ENCODE measurements at places on chromosomes 16 and 17.

DNA sequence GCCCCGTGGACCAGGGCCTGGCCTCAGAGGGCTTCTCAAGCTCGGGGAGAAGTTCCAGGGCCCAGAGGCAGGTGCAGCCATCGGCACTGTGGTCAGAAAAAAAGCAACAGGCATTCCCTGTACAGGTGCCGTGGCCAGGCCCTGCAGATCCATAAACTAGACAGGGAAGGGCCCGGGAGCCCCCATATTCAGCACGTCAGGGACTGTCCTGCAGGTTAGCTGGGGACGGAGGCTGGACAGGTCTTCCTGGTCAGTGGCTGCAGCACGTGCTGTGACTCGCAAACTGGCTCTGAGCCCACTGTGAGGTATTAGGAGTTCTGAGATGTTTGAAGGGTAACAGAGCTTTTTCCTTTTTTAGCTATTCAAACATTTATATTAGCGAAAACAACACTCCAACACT lies 15.0 kb upstream of the C16orf95 start:
- DNase-seq, result no peak

DNA sequence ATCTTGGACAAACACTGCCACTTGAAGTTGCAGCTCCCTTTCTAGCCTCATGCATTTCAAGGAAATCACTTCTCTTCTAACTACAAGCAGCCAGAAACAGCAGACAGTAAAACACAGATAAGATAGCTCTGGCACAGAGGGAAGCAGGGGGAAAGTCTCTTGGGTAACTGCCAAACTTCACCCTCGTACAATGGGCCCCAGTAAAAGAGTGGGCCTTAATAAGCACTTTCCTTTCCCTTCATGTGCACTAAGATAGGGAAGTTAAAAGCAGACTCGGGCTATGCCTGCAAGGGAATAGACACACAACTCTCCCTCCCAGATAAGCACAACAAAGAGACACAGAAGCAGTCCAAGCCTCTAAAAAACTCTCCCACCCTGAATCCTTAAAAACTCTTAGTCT lies 4.2 kb upstream of the KRTAP4-5 start:
- no peak for DNase-seq

DNA sequence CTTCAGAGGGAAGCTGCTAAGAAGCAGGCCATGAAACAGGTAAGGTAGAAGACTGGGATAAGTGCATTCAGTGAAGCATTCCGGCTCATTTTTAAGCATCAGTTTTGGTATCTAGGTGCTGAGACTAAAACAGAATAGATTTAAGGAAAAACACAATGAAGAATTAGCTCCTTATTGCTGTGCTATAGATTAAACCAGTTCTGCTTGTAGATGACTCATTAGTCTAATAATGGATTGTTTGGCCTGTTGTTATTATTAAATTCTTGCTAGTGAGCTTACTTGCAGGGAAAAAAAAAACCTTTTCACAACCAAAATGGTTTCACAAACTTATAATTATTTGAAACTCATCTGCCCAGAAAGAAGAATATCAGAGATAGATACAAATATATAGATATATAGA lies 55.9 kb downstream of the NSRP1 start:
- DNase-seq, result no peak

DNA sequence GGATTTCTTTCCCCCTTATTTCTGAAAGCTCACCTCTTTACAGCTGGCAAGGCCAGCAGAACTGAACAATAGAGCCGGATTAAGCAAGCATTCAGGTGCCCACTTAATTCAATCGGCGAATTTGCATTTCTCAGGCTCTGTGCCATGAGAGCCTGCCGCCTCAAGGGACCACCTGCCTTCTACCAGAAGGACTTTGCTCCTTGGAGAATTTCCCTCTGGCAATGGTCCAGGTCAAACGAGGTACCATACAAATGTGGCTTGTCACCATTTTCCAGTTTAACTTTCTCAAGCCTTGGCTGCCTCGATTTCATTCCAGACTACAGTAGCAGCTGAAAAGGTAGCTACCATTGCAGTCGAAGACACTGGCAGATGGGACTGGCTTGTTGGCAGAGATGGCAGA lies 534.0 kb downstream of the MAF start:
- no peak for DNase-seq

DNA sequence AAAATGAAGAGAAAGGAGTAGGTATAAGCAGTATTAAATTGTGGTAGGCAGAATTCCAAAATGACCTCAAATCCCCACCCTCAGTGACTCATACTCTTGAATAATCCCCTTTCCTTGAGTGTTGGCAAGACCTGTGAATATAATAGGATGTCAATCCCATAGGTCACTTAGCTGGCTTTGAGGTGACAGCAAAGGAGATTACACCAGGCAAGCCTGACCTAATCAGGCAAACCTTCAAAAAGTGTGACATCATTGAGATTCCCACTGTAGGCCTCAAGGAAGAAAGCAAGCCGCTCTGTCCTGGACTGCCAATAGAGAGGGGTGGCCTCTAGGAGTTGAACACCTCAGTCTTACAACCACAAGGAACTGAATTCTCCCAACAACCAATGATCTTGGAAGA lies 535.2 kb downstream of the RBFOX1 start:
- no peak for DNase-seq

DNA sequence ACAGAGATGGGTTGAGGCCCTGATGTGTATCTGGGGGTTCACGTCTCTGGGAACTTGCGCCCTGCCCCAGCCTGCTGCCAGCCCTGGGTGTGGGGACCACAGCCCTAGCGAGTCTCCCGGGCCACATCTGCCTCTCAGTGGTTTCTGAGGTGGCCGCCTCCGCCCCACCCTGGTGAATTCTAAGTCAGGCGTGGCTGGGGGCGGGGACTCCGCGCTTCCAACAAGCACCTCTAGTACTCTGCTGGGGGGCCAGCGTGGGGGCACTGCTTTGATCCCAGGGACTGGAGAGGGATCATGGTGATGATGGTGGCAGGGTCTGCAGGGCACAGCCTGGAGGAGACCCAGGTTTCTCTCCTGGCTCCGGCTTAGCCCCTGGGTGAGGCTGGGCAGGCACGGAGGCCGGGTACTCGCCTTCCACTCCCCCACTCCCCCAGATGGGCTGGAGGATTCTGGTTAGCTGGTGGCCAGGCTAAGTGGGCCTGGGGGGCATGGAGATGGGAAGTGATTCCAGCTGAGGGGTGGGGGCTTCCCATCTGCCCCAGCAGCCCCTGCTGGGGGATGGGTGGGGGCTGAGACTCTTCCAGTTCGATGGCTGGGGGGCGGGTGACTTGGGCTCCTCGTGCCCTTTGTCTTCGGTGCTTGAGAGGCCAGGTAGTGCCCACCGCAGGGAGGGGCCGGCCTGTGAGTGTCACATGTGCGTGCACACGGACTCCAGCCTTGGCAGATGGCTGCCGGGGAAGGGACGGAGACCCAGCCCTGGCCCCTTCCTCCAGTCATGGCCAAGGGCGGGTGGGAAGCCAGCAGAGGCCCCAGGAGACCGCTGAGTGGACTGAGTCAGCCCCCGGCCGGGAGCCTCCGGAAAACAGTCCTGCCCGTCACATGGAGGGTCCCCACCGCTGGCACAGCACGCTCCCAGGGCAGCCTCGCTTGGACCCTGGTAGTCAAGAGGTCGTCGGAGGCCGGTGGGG lies 3.9 kb downstream of the GLIS2 start:
- DNase-seq, result peak; percentile 21

- no peak for DNase-seq
Measured at GRCh38 chr17:76223802-76224201, 16.5 kb downstream of the RNF157 start.

DNA sequence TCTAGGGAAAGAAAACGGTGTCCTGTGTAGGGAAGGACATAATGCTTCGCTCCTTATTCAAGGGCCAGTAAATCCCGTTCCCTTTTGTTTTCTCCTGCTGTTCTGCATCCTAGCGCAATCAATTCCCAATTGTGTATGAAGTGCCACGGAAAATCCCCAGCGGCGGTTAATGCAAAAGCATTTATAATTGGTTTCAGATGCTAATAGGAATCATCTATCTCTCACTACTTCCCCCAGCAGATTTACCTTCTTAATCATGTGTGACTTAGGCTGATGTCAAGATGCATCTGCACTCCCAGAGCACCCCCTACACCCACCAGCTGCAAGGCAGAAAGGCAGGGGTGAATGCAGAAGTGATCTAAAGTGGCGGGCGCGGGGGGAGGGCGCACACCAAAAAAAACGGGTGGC lies 32.7 kb upstream of the SSTR2 start:
- no peak for DNase-seq

- DNase-seq, result no peak
Measured at GRCh38 chr16:51045186-51045585, 105.9 kb downstream of the SALL1 start.

GRCh38 chr16:19284207-19284606 lies 1.3 kb upstream of the CLEC19A start:
- no peak for DNase-seq

GRCh38 chr17:7060165-7060891 lies 16.4 kb upstream of the SLC16A11 start:
- no peak for DNase-seq

GRCh38 chr17:64484380-64484779 lies 12.5 kb downstream of the POLG2 start:
- DNase-seq, result no peak

DNA sequence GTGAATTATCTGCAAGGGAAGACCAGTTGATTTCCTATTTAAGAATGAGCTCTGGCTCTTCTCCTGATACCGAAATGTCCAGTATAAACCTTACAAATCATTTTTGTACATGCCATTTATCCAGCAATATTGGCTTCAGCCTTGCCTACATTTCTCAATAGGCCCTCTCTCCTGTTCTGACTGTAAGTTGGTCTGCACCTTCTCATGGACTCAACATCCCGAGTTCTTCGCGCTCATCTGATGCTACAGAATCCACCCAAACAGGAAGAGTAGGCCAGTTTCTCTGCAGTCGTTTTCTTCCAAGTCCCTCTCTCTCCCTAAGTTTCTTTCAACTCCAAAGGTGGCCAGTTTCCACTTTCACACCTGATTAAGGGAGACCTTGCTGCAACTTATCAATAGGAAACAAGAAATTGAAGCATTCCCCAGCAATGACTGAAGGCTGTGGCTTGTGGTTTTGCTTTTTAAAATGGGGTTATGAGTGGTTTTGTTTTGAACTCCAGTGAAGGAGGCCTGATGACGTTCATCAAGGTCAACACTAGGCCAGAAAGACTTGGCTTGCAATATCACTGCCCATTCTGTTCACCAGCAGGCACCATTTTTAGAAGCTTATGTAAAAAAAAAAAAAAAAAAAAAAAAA lies 383.0 kb downstream of the MAF start:
- DNase-seq, result no peak

DNA sequence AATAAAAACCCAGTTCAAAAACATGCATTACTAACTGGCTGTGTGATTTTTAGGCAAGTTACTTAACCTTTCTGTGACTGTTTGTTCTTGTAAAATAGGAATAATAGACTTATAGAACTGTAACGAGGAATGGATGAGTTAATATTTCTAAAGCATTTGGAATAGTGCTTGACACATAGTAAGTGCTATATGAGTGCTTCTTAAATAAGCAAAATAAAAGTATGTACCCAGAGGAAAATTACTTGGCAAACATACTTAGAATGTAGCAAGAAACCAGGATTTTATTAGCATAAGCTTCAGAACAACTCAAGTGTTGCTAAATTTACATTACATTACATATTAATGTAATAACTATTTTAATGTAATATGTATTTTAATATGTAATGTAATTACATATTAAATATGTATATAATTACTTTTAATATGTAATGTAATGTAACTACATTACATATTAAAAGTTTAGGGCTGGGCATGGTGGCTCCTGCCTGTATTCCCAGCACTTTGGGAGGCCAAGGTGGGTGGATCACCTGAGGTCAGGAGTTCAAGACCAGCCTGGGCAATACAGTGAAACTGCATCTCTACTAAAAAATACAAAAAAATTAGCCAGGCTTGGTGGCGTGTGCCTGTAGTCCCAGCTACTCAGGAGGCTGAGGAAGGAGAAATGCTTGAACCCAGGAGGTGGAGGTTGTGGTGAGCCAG lies 14.2 kb downstream of the NFAT5 start:
- DNase-seq, result no peak

- DNase-seq, result peak; percentile 79
Measured at GRCh38 chr17:35448214-35448898, at the start of gene SLFN13. TSS of gene SLFN13 (minus strand) at chr17:35448766. CDS start at chr17:35445680, 3,086 bp downstream.

GRCh38 chr16:57262841-57263540 lies 17.9 kb downstream of the ARL2BP start:
- DNase-seq, result no peak

DNA sequence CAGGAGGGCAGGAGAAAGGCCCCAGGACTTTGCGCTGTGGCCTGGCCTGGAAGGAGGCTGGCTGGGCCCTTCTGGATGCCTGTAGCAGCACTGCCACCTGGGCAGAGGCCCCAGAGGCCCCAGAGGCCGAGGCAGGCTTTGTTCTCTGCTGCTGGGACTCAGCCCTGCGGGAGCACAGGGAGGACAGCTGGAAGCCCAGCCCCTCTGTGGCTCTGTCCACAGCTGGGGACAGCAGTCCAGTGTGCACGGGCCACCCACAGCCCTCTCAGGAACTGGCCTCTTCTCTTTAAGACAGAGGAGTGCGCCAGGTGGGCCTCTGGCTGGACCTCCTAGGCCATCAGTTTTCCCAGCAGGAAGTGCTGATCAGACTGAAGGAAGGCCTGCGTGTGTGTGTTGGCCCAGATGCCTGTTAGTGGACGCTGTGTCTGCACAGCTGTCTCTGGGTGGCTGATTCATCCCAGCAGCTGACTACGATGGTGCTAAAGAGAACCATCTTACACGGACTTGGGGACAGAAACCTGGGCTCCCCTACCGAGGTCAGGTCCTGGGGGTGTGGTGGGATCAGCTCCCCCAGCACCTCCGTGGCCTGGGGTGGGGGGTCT lies 26.9 kb upstream of the ZNF750 start:
- DNase-seq, result no peak

- peak; percentile 51 for DNase-seq
Measured at GRCh38 chr17:40803617-40804082, 3.9 kb upstream of the KRT28 start.

Data from naive thymus-derived CD8-positive, alpha-beta T cell (primary cell).